Stimulated activated CD8-positive, alpha-beta memory T cell treated with anti-CD3 and anti-CD28 coated beads, Interleukin-2, amount 100 ng/mL, for 48 hours (primary cell): ENCODE measurements at places on chromosomes 1 and 21.
A peak's percentile ranks its signal among the peaks of the same experiment; 100 is the strongest.

DNA sequence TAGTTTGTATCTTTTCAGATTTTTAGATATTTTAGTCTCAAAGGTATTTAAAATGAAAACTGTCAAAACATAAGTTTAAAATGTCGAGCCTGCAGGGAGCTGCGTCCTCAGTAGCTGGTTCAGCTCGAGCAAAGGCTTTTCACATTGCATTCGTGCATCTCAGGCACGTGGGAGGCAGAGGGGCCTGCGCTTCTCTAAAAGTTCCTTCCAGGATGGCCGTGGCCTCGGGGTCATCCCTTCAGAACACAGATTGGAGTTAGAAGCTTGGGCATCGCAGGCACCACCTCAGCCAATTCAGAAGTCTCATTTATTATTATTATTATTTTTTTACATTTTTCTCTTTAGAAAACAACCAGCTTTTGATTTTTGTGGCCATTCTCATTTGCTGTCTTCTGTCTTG, 66.9 kb upstream of the DIP2A start:
- no peak for DNase-seq

- DNase-seq: no peak
Observed at GRCh38 chr1:168637350-168637991, 61.1 kb downstream of the XCL1 start.

DNA sequence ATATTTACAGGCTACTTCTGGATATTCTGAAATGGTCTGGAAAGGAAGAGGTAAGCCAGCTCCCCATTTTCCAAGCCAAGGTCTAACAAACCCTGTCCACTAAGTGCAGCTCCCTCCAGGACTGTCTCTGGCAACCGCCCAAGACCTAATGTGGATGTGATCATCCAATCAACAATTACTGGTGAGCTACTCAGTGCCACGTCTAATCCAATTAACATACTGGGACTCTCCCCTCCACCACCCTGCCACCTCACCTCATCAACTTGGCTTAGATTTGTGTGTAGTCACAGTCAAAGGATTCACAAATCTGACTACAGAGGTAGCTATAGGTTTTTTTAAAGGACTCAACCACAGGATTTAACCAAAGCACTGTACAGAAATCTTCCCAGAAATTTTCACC, 25.4 kb upstream of the S100A7 start:
- DNase-seq: no peak

- no peak for DNase-seq
Observed at GRCh38 chr1:171252482-171252881, 4.2 kb downstream of the FMO1 start.

- DNase-seq: no peak
Observed at GRCh38 chr1:58618303-58618702, 41.3 kb upstream of the TACSTD2 start.

DNA sequence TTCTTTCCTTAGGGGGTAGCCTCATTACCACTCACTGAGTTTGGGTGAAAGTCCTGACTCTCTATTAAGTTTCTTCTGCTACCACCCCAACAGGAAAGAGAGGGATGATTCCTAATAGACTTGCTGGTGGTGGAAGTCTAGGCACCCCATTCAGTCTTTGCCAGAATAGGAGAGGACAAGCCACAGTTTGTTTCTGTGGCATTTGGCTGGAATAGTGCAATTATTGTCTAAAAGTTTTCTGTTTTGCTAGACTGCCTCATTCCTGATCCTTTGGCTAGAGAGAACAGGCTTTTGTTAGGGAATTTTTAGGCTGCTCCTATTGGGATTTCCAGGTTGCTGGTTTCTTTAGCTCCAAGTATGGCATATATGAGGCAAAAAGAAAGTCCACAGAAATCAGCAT, 9.9 kb upstream of the HJV start:
- DNase-seq: no peak

DNA sequence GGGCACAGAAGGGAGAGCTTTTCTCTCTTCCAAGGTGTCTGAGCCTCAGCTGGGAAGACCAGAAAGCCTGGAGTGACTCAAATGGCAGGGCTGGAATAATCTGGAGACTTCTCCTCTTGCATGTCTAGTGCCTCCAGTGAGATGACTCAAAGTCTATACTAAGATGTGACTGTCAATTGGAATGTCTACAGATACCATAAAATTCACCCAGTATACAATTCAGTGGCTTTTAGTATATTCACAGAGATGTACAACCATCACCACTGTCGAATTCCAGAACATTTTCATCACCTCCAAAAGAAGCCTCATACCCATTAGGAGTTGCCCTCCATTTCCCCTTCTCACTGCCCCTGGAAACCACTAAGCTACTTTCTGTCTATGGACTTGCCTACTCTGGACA, 47.9 kb upstream of the CNN3 start:
- DNase-seq: no peak

GRCh38 chr1:15148941-15149340, 4.6 kb upstream of the TMEM51 start:
- no peak for DNase-seq

DNA sequence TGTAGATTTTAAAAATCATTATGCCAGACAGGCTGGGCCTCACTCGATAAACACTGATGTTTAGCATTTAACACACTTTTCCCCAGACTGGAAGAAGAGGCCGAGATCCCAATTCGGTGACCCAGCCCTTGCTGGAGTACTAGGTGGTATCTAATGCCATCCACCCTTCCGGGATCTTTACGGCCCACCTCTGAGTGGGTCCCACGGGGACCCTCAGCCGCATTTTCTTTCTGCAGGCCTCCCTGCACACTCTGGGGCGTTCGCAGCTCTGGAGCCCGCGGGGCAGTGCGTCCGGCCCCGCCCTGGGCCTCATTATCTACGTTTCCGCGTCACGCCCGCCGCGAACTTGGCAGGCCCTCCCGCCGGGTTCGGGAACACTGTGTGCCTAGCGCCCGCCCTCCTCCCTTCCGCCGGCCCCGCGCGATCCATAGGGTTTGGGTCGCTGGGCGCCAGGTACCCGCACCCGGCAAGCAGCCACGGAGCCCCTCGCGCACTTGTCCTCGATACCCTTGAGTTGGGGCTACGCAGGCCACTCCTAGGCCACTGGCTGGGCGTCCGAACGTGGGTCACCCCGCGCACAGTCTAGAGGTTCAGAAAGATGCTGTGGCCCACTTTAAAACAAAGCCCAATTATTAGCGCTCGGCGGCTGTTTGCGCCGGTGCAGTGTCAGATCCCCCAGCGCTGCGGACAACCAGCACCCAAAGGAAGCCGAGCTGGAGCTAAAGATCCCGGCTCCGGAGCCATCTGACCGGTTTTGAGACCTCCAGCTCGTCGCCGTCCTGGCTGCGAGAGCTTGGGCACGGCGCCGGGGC, 950 bp upstream of the EVA1C start:
- peak; percentile 60 for DNase-seq

DNA sequence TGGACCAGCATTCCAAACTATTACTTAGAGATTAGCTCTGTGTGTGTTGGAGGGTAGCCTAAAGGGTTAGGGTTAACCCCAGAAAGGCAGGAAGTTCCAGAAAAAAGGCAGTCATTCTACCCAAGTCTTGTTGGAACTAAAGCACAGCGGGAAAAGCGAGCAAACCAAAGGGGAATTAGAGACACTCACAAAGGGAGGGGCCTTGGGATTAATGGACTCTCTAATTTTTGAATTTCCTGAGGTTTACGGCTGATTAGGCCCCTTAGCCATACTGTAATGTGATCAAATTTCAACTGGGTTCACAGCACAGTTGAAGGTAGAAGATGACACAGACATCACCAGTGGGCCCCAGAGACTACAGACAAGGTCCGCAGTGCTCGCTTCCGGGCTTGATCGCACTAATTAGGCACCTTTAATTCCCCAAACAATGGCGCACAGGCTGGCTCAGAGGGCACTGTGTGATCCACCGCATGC, 28.3 kb downstream of the CAPZB start:
- no peak for DNase-seq

DNA sequence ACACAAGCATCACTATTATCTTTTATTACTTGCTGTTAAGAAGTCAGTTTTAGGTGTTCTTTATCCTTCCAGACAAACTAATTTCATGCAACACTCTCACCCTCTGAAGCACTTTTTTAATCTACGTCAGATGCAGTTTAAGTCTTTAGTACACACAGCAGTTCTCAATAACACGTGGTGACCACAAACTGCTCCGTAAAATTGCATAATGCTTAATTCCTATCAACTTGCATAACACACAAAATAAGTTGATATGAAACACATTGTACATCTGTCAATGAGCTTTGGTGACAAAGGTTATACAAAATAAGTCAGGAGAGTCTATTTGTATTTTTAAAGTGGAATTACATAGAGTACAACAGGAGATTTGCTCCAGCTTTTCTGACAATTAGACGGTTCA, 140.9 kb upstream of the ETS2 start:
- no peak for DNase-seq

DNA sequence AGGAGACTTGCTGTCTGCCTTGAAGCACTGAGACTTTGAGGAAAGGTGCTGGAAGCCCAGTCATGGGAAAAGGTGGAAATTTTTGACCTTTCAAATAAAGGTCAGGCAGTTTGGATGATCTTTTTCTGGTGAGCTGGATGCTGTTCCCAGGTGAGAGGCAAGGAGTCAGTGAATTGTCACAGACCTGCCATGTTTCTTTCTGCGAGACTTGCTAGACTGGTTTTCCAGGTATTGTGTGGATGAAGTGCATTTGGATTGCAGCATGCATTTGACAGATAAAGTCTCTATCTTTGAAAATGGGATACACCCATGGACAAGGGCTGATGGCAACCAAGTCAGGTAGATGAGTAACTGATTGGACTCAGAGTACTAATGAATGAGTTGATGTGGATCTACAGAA, 65.7 kb upstream of the NHLH2 start:
- DNase-seq: no peak

- DNase-seq: no peak
Observed at GRCh38 chr21:27725916-27726315, 759.0 kb upstream of the ADAMTS5 start.

- no peak for DNase-seq
Observed at GRCh38 chr1:155974208-155975115, 3.9 kb downstream of the ARHGEF2 start.

- no peak for DNase-seq
Observed at GRCh38 chr1:118143121-118143520, 41.9 kb downstream of the SPAG17 start.

- DNase-seq: no peak
Observed at GRCh38 chr1:198178615-198179014, 21.8 kb downstream of the NEK7 start.

DNA sequence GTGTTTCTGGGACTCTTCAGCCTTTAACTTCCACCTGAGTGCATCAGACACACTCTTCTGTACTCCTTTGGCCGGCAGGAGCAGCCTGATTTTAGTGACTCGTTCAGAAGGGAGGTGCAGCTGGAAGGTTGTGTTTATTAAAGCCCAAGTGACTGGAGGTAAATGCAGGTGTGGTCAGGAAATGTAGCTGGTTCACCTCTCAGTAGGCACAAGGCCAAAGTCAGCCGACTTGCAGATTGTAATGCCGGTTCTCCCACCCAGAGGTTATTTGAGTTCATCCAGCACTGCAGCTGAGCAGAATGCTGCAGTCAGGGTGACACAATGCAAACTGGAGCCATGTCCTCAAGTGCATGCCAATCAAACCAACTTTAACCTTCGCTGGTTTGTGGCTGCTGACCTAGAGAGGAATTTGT, 91.5 kb downstream of the SPATA46 start:
- no peak for DNase-seq

GRCh38 chr1:158163000-158163947, 17.4 kb upstream of the CD1D start:
- DNase-seq: no peak

GRCh38 chr1:16063226-16063829, 10.1 kb downstream of the FAM131C start:
- no peak for DNase-seq

DNA sequence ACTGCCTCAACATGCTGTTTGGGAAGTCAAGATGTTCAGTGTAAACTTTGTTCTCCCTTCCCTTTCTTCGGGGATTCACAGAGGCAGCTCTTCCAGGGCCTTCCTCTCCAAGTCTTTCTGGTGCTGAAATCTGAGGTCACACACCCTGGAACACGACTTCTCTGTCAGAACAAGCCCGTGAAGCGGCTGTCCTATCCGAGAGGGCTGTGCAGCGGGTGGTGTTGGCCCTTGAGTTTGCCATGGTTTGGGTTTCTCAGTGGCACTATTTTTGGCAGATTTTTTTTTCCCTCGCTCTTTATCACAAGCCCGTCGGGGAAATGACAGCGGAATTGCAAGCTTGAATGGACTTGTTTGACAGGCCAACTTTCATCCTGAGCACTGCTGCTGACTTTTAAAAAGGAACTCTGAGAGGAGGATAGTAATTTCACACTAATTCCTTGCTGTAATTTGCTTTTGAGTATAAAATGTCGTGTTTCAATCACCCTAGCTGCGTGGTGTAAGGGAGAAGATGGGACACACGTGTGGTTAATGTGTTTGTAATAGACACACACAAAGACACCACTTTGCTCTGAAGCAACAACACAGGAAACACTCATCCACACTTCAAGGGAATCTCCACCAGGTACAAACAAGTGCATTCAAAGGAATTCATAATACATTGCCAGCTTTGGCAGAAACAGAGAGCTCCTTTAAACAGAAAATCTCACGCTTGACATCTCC, 60.1 kb upstream of the TARBP1 start:
- no peak for DNase-seq
